Eye (tissue), 1 donor: ENCODE measurements at places on chromosomes 11 and 22.

GRCh38 chr11:10480760-10481159 is 25.7 kb downstream of the AMPD3 start:
- DNase-seq, result no peak

GRCh38 chr11:126522606-126523005 is 167.1 kb downstream of the ST3GAL4 start:
- no peak for DNase-seq

DNA sequence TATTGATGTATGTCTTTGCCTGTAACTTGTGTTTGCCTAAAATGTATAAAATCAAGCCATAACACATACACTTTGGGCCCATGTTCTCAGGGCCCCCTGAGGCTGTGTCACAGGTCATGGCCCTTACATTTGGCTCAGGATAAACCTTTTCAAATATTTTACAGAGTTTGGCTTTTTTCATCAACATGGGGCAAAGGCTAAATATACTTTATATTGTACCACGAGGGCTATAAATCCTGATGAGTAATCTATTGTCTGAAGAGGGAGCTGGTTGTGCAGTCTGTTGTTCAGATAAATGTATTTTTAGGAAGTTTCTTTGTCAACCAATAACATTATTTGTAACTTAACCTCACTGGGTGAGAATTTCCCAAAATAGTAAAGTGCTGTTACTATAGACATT is 404.6 kb upstream of the DDI1 start:
- no peak for DNase-seq

DNA sequence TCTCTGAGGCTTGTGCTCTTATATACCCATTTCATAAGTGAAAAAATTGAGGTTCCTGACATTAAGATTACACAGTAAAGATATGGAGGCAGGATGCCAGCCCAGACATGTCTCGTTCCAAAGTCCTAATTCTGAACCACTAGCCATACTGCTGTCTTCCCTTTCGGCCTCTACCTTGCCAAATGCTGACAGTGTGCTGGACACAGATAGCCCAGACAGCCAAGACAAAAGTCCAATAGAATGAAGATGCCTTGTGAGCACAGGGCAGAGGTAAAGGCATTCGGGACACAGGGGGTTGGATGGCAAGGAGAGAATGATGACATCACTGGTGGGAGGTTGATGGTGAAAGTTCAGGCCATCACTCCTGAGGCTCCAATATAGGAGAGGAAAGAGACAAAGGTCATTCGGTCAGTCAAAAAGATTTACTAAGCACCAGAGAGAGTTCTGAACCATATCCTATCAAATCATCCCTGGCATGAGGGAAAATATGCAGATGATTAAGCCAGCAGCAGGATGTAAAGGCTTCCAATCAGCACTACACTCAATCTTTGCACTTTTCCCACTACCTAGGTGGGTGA is 174.0 kb upstream of the MTMR2 start:
- DNase-seq, result no peak

GRCh38 chr11:120749395-120749794 is 237.8 kb downstream of the GRIK4 start:
- DNase-seq, result no peak

- no peak for DNase-seq
Measured at GRCh38 chr22:37230673-37231405, 13.2 kb downstream of the RAC2 start.

DNA sequence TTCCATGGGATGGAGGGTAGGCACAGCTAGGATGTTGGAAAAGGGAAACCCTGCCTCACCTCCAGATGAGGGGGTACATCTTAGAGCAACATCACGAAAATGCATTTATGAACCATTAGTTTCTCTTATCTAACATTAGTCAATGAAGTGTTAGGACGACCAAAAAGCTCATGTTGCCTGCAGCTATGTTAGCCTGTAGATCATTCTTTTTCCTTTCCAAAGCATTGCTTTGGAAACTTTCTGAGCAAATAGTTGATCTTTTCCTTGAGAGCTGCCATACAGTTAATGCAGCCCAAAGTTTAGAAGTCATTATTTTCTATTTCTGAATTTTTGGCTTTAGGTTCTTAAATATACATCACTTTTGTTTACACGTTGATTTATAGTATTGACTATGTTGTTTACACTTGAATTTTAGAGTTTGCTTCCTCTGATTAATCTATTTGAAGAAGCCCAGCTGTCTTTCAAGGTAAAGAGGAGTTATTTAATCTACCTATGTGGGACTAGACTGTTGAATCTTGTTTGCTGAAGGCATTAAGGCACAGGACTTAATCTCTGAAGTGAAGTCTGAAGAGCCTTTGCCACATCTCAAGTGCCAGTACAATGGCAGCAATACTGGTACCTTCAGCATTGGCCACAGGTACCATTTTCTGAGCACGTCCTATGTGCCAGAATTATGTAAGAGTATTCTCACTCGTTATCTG is 11.0 kb downstream of the POU2AF3 start:
- no peak for DNase-seq

GRCh38 chr22:17703811-17704210 is 65.3 kb downstream of the BCL2L13 start:
- no peak for DNase-seq

GRCh38 chr11:35105319-35106079 is 33.5 kb upstream of the CD44 start:
- DNase-seq, result no peak
